Renal cortex interstitium (tissue), 15 donors: ENCODE measurements at places on chromosomes 11 and 22.

DNA sequence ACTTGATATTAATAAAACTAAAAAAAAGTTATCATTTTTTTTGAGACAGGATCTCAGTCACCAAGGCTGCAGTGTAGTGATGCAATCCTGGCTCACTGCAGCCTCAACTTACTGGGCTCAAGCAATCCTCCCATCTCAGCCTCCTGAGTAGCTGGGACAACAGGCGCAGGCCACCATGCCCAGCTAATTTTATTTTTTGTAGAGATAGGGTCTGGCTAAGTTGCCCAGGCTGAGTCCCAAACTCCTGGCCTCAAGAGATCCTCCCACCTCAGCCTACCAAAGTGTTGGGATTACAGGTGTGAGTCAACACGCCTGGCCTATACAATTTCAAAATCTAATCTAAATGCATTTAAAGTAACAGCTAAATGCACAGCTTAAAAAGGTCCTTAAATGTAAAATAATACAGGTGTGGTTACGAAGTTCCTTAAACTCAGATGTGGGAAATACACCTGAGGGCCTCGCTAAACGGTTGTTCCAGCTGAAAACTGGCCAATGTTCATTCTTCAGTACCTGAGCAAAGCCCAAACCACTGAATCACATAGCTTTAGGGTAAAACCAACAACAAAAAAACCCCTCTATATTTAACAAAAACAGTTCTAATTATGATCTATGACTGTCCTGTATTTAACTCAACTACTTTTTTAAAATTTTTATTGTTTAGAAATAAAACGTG lies 11.8 kb downstream of the NAP1L4 start:
- DNase-seq, result no peak

GRCh38 chr22:47199979-47200272 lies 437.5 kb downstream of the TBC1D22A start:
- DNase-seq, result no peak

GRCh38 chr11:13343931-13344717 lies 66.5 kb downstream of the BMAL1 start:
- DNase-seq, result peak; percentile 48

DNA sequence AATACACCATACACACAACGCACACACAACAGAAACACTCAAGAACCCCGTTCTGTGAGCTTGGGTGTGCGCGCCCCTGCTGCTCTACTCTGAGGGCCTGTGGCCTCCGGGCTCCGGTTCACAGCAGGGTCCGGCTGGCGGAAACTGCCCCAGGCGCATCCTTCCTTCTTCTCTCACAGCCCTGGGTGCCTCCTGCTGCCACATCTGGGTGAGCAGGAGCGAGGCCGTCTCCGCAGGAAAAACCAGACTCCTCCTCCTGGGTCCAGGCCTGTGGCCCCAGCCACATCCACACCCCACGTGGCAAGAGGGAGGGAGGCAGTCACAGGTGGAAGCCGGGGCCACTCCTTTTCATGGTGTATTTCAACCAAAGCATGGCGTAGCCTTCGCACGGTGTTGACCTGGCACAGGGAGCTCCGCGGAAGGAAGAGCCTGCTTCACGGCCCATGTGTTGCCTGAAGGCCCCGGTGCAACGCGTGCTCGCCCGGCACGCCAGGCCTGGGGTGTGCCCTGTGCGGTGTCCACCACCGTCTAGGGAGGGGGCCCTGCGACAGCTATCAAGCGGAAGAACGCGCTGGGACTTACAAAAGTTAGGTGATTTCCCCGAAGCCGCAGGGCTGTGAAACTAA lies 1502.7 kb downstream of the TBC1D22A start:
- no peak for DNase-seq
